ENCODE measurements at places on chromosomes 12 and 14. TPM values are rescaled to one million over a fixed set of nuclear protein-coding genes. Genes with fewer than 3 reads are reported as not detected.

CCT2 gene
- 384 TPM for total RNA-seq

TTC6 gene
- not detected for total RNA-seq

DNA sequence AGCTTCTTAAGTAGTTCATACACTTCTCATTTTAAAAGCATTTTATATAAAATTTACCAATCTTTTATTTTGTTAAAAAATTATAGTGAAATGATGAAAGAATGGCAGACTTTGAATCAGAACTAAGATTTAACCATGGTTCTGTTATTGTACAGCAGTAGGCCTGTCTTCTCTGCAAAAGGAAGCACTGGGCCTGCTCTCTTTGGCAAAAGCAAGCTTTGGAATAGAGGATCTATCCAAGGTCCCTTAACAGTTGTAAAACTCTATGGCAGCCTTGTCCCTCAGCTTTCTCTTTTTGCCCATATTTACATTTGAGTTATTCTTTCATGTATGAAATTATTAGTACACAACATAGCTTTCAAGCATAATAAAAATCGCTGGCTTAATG is 82.8 kb downstream of the PLEKHG7 start:
- ATAC-seq = no peak

VPS33A gene
- total RNA-seq = 37.1 TPM

DNA sequence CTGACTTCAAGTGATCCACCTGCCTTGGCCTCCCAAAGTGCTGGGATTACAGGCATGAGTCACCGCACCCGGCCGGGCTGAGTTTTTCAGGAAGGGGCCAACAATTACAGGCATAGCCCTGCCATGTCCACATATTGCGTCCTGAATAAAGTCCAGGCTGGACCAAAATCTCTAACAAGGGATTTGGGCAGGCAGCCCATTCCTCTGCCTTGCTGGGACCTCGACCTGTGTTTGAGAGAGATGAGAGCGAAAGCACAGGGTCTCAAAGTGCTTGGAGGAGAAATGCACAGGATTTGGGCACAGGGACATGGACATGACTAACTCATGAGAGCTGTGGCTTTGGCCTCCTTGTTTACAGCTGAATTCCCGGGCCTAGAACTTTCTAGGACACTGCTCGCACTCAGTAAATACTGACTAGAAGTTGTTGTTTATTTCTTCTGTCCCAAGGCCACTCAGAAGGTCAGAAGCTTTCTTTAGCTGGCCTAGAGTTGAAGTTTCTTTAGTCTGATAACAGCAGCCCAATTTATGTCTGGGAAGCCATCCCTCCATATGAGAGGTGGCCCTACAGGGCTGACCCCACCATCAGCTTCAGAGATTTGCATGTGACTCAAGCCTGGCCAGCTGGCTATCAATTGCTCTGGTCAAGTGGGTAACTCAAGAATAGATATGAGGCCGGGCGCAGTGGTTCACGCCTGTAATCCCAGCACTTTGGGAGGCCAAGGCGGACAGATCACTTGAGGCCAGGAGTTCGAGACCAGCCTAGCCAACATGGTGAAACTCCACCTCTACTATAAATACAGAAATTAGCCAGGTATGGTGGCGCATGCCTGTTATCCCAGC is 11.7 kb downstream of the CAMKK2 start:
- no peak for ATAC-seq

KRT72 gene
- total RNA-seq = not detected

PMCH gene
- 0.45 TPM for total RNA-seq

ZC2HC1C gene
- total RNA-seq = 3.7 TPM

SAMD4A gene
- 3.2 TPM for total RNA-seq

KCNA1 gene
- not detected for total RNA-seq

DNA sequence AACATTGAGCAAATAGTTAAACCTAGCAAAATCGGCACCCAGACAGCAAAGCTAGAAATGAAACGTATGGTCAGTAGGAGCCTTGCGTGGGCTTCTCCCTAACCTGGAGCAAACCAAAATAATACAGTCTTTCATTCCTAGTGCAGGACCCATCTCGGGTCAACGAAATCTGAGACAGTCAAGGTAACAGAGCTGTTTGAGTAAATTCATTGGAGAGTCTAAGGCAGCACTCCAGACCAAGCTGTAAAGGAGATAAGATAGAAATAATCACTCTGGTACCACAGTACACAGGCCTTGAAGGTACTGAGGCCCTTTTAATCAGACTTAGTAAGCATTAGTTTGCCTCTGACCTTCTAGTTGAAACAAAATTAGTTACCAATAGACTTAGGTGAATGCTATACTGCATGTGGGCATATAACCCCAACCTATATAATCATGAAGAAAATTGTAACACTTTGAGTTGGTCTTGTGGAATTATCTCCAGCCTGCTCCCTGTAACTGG is 54.4 kb upstream of the BICD1 start:
- ATAC-seq = no peak

CLEC4E gene
- not detected for total RNA-seq

- no peak for ATAC-seq
These were observed 178.3 kb downstream of the CACNA1C start for GRCh38 chr12:2231011-2231595.

- ATAC-seq = no peak
These were observed 27.2 kb upstream of the NINJ2 start for GRCh38 chr12:690466-690865.

DNA sequence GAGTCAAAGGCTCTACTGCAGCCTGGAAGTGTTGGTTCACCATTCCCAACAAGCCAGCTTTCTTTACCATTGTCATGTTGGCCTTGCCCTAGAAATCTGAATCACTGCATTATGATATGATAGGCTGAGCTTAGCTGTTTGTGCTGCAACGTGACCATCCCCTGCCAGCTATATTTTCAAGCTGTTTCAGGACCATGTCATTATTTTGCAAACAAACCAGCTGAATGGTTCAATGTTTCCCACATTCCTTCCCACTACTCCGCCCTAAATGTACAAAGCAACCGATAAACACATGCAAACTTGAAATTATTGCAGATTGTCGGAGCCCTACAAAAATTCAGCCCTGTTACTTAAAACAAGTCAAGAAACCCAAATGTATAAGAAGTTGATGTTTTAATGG is 136.1 kb downstream of the KICS2 start:
- ATAC-seq = no peak

GLS2 gene
- total RNA-seq = 4.7 TPM

KCNJ8 gene
- total RNA-seq = not detected

- no peak for ATAC-seq
These were observed 176.2 kb downstream of the FBXL14 start for GRCh38 chr12:1418144-1418543.

KCNK10 gene
- total RNA-seq = not detected

GRCh38 chr14:100028990-100029677 is 36.1 kb upstream of the EVL start:
- no peak for ATAC-seq

DTX3 gene
- total RNA-seq = 19.5 TPM

DNA sequence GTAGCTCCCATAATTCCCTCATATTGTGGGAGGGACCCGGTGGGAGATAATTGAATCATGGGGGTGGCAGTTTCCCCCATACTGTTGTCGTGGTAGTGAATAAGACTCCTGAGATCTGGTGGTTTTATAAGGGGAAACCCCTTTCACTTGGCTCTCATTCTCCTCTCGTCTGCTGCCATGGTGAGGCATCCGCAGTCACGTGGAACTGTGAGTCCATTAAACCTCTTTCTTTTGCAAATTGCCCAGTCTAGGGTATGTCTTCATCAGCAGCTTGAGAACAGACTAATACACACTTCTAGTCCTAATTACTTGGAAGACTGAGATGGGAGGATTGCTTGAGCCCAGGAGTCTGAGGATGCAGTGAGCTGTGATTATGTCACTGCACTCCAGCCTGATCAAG is 64.4 kb downstream of the TMX1 start:
- ATAC-seq = peak; percentile 84

- ATAC-seq = no peak
These were observed 198.1 kb downstream of the STXBP6 start for GRCh38 chr14:24851837-24852236.

NINJ2 gene
- total RNA-seq = 9.2 TPM

GRCh38 chr12:54663603-54664002 is 15.4 kb upstream of the DCD start:
- no peak for ATAC-seq

OR4Q2 gene
- not detected for total RNA-seq

DNA sequence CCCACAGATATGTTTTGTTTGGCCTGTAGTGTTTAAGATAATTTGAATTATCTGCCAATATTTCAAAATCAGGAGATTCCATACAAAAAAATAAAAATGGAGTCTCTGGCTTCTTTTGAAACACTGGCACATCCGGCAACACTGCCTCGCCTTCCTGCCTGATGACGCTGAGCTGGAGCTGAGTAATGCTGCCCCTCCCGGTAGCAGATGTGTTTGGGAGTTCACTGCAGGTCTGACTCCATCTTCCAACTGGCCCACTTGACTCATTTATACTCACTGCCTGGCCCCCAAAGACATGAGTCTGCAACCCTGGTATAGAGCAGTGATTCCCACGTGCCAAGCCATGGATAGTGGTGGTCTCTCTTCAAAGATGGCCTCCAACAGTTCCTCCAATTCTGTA is 7.4 kb downstream of the CIT start:
- ATAC-seq = no peak

DNA sequence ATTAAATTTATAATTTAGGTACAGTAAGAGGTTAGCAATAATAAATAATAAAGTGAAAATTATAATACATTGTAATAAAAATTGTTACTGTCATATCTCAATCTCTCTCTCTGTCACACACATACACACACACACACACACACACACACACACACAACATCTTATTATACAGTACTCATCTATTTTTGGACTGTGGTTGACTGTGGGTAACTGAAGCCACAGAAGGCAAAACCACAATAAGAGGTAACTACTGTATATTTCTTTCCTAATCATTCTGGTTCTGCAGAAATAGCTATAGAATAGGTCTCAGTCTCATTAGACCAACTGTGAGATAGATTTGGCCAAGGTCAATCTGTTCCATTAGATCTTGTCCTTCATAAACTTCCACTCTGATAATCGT is 33.1 kb upstream of the PTPRO start:
- ATAC-seq = no peak

DNA sequence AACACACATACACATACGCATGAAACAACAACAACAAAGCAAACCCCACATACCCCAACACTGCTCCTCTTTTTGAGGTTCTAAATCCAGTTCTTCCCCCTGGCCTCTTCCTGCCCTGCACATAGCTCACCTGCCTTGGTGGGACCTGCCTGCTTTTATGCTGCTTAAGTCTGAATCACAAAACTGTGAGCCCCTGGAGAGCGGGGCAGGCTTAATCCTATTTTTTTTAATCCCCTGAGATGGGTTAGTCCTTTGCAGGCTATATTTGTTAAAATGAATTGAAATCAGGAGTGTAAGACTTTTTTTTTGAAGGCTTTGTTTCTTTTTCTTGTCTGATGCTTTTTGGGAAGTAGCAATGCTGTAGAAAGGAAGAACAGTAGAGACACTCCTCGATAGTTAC is 84.6 kb upstream of the MAX start:
- ATAC-seq = no peak

DNA sequence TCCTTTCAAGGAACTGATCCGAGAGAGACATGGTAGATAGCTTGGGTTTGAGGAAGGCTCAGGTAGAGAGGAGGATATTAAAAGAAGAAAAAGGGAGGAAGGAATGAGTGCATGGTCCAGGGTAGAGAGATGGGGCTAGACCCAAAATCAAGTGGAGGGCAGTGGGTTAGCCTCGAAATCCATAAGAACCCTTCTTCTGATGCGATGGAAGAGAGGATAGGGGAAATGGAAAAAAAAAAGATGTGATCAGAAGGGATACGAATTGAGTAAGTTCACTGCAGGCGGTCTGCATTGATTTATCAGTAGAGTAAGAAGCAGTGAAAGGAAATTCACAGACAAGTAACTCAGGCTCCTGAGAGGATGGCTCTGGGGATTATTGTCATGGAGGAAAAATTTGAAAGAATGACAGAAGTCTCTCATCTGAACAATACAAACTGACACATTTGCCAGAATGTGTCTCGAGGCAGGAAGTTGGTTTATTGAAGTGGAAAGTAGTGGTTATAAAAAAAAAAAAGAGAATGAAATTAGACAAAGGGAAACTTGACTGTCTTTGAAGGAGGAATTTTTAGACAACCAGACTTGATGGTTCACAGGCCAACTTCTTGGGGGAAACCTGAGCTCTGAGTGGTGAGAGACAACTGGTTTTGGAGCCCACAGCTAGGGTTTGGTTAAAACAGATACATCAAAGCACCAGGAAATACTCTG is 10.2 kb downstream of the PPFIBP1 start:
- ATAC-seq = peak; percentile 85

GRCh38 chr12:95200128-95200894 is 17.0 kb downstream of the FGD6 start:
- ATAC-seq = no peak

DNA sequence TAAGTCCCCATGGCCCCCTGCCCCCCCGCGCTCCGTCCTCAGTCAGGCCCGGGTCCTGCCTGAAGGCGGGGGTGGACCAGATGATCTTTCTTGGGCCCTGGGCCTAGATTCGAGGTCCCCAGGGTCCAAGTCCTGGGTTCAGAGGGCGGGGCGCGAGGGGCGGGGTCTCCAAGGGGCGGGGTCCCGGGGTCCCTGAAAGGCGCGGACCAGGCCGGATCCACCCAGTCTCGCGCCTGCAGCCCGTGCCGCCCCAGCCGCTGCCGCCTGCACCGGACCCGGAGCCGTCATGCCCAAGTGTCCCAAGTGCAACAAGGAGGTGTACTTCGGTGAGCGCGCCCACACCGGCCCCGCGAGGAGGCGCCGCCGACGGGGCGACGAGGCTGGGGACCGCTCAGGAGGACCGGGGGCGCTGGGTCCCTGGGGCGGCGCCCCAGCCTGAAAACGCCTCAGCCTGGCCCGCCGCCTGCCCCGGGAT is 325 bp downstream of the CRIP1 start:
- no peak for ATAC-seq

GRCh38 chr12:79058342-79058741 is 193.8 kb downstream of the SYT1 start:
- ATAC-seq = no peak

- ATAC-seq = no peak
These were observed 31.2 kb downstream of the RBM19 start for GRCh38 chr12:113934946-113935345.

- ATAC-seq = no peak
These were observed 282.8 kb downstream of the CEP128 start for GRCh38 chr14:80658733-80659132.

GMFB gene
- 34.8 TPM for total RNA-seq

DNA sequence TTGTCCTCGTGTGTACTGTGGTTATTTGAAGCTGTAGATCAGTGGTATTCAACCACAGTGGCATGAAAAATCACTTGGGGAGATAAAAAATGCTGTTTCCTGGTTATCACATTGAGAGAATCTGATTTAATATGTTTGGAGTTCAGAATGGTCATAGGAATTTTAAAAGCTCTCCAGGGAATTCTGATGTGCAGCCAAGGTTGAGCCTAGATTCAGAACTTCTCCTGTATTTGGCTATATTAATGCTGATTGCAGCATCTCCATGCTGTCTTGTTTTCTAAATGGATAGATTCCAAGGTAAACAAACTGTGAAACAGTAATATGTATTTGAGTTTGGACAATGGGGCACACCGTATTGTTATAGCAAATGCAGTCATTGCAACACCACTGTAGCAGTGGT is 982.2 kb upstream of the FBXO33 start:
- no peak for ATAC-seq

- ATAC-seq = no peak
These were observed 151.8 kb upstream of the NTF3 start for GRCh38 chr12:5280086-5280485.

- ATAC-seq = no peak
These were observed 120.7 kb upstream of the PWP1 start for GRCh38 chr12:107564946-107565345.

REM2 gene
- 1.3 TPM for total RNA-seq

CYP27B1 gene
- 14.4 TPM for total RNA-seq

- no peak for ATAC-seq
These were observed 32.4 kb upstream of the TMX1 start for GRCh38 chr14:51207621-51208020.

Measured in activated T-helper 17 cell treated with anti-CD3 and anti-CD28 coated beads, Interleukin-2, amount 50 U/mL, for 72 hours (primary cell).